DMS153 (cell line): ENCODE measurements at places on chromosomes 3 and 15.

DNA sequence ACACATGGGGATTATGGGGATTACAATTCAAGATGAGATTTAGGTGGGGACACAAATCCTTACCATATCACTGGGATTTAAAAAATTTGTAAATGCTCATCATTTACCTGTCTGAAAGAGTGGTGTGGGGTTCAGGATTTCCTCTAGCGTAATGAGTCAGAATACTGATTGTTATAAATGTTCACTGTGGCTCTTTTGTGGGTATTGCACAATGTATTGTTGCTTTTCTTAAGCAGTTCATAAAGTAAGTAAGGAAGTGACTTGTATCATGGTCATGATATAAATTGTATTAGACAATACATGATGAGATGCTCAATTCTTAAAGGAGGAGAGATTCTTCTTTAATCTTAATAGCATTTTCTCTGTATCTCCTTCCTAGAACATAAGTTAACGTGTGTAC lies 262.1 kb downstream of the CNTN4 start:
- no peak for DNase-seq

DNA sequence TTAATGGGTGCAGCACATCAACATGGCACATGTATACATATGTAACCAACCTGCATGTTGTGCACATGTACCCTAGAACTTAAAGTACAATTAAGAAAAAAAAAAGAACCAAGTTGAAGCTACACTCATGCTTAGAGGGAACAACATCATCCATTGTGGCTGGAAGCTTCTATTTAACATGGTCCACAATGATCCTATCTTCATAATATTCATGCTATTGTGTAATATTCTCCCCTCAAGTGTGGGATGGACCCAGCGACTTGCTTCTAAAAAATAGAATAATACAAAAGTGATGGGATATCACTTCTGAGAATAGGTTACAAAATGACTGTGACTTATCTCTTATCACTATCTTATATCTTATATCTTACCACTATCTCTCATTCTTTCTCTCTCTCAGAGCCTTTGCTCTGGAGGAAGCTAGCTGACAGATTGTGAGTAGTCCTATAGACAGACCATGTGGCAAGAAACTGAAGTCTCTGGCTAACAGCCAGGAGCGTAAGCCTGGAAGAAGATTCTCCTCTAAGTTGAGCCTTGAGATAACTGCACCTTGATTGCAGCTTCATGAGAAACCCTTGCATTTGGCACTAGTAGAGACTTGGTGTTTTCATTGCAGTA lies 198.5 kb upstream of the MRPL3 start:
- DNase-seq, result no peak

DNA sequence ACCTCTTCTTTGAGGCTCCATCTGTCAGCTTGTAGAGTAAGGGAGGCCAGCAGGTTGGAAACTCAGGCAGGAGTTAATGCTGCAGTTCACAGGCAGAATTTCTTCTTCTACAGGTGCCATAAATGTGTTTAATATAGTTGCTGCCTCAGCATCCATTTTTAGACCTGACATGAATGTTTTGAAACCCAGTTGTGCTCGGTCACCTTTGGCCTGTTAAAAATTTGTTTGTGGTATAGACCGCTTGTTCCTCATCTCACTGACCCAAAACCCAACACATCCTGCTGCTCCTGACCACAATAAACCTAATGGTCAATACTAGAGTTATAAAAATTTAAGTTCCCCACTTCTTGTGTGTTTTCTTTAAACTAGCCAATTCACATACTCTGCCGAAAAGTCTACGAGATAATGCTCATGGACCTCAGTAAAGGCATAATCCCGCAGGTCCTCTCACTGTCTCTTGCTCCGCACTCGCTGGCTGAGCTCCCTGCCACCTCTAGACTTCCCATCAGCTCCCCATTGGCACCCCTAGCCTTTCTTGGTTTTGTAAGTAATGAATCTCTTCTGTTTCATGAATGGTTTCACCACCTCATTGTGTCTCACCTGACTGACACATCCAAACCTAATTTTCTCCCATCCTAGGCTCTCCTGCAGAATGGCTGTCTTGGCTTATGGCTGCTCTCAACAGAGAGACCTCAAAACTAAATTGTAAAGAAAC lies 138.5 kb upstream of the STRIT1 start:
- no peak for DNase-seq

GRCh38 chr3:17753632-17753992 lies 11.2 kb upstream of the TBC1D5 start:
- DNase-seq, result no peak

DNA sequence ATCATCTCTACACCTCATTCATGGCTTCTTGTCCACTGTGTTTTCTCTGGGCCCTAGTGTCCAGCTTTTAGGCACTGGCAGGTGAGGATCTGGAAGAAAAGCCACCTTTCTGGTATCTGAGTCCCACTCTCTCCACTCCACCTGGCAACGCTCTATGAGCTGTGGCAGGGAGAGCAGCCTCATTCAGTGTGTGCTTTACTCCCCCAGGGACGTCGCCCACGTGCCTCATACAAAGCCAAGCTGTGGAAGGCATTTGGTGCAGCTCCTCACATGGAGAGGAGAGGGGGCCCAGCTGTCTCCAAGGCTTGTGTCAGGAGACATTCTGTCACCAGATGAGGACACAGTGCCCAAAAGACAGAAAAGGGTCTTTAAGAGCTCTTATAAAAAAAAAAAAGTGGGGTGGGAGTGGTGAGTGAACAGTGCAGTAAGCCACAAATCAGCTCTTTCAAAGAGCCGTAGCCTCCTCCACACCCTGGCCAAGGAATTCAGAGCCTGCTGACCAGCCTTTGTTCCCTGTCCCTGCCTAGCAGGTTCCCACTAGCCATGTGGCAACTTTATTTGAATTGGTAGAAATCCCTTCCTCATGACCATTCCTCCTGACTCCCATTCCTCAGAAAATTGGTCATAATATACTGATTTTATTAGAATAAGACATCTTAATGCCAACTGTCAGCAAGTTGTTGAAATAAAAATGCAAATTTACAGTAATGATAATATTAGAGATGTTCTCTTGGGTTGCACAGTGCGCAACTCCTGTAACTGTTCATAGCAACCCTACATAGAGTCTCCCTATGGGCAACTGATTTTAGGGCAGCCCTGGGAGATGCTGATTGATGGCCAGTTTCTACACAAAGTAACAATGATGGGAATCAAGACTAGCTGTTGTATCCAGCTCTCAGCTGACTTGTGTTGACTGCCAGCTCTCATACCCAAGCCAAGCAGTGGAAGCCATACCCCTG lies 29.5 kb downstream of the GALNT15 start:
- no peak for DNase-seq

- DNase-seq, result no peak
Observed at GRCh38 chr3:153572165-153572564, 410.1 kb downstream of the RAP2B start.

- DNase-seq, result peak; percentile 47
Observed at GRCh38 chr15:43776718-43777266, at the start of gene ELL3. ELL3 (minus strand) TSS chr15:43776966; CDS start chr15:43776901, 65 bp downstream.

DNA sequence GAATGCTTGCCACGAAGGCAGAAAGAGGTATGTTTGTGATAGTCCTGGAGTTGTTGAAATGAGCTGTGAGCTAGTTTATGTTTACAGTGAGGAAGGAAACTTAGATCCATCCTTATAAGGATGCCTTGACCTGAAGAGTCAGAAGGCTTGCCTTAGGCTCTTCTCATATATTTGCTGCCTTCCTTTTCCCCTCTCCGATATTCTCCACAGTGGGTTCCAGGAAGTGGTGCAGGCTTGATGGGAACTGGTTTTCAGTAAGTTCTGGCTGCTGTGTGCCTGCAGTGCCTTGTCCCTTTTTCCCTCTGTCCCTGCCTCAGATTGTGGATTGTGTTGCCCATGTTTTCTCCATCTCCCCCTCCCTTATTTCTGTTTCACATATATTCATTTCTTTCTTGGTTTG lies 287.3 kb upstream of the UBE2E1 start:
- DNase-seq, result no peak

- DNase-seq, result no peak
Observed at GRCh38 chr3:159910991-159911663, 77.5 kb upstream of the IL12A start.

- no peak for DNase-seq
Observed at GRCh38 chr3:127174715-127175140, 18.2 kb upstream of the PRR23E start.

- DNase-seq, result no peak
Observed at GRCh38 chr3:45362758-45363157, 25.6 kb upstream of the LARS2 start.

GRCh38 chr3:131216801-131217200 lies 164.8 kb upstream of the NUDT16 start:
- DNase-seq, result no peak

- no peak for DNase-seq
Observed at GRCh38 chr3:55709411-55710012, 222.4 kb upstream of the WNT5A start.

DNA sequence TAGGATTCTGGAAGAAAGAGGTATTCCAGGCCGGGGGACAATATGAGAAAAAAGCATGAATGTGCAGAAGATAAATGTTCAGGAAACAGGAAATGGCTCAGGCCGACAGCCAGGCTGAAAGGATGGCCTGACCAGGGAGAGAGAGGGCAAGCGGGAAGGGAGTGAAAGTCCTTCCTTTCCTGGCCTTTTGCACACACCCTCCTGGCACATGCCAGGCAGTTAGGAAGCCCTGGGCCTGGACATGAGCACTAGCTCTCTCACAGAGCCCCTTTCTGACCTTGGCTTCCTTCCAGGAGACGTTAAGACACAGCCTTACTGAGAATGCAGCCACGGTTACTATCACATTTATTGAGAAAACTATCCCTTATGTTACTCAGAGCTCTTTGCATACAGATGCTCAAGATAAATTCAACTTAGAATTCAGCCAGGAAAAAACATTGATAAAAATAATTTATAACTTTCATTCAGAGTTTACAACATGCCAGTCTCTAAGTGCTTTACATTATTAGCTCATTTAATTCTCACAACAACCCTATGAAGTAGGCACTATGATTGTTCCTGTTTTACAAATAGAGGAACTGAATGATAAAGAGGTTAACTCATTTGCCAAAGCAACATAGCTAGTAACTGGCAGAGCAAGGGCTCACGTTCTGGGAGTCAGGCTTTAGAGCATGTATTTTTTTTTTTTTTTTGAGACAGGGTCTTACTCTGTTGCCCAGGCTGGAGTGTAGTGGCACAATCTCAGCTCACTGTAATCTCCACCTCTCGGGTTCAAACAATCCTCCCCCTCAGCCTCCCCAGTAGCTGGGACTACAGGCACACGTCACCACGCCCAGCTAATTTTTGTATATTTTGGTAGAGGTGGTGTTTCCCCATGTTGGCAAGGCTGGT lies 39.4 kb upstream of the SMAD3 start:
- no peak for DNase-seq

- no peak for DNase-seq
Observed at GRCh38 chr3:131193641-131194238, 167.1 kb downstream of the NEK11 start.

DNA sequence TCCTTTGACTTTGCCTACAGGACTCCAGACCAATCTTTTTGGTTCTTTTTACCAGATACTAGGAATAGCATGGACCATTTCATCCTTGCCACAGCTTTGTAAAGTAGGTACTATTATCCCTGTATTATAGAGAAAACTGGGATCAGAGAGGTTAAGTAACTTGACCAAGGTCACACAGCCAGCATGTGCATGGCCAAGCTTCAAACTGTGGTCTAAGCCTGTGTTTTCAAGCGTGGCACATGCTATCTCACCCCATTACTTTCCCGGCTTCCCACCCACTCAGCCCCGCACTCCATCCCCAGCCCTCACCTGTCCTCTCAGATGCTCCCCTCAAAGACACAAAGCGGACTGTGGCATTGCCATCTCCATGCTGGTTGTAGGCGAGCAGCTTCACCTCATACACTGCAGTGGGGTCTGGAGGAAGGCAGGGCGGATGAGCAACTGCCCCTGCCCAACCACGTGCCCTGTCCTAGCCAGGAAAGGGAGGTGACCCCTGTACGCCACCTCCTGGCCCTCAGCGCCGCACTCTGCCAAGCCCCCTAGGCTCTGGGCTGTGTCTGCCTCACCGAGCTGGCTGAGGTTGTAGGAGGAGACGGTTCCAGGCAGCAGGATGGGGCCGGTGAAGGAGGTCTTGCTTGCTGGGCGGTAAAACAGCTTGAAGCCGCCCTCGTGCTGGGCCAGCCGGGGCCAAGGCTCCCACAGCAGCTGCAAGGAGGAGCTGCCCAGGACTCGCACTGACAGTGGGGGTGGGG lies 25.7 kb downstream of the RNU5B-1 start:
- no peak for DNase-seq

- DNase-seq, result no peak
Observed at GRCh38 chr3:68057637-68058320, 403.4 kb upstream of the SUCLG2 start.

GRCh38 chr3:121918779-121919483 lies 24.7 kb downstream of the SLC15A2 start:
- no peak for DNase-seq

GRCh38 chr15:47682661-47683060 lies 34.6 kb upstream of the SEMA6D start:
- DNase-seq, result no peak

- no peak for DNase-seq
Observed at GRCh38 chr3:186127463-186127862, 18.6 kb upstream of the ETV5 start.

DNA sequence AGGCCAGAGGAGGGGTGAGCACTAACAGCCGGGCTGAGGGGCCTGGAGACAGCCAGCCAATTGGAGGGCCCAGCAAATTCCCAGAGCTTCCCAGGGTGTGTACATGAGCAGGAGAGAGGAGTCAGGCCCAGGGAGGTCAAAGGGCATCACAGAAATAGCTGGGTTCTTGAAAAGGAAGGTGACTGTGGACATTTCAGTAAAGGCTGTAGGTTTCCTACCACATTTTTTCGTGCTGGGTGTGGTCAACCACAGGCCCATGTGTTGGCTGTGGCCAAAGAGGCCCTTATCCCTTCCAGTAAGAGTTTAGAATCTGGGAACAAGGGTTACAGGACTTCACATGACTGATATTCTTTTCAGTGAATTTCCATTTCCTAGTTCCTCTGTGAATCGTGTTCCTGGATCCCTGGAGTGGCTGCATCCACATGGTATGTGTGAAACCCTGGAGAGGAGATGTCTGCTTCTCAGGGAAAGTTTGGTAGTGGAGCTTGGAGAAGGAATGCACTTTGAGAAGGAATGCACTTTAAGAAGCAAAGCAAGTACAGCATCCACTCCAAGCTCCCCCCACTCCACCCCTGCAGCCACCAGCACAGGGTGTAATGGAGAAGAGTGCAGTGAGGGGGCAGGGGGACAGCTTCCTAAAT lies 73.2 kb upstream of the HEG1 start:
- DNase-seq, result no peak

GRCh38 chr3:148823026-148823425 lies 4.6 kb upstream of the CPB1 start:
- no peak for DNase-seq

DNA sequence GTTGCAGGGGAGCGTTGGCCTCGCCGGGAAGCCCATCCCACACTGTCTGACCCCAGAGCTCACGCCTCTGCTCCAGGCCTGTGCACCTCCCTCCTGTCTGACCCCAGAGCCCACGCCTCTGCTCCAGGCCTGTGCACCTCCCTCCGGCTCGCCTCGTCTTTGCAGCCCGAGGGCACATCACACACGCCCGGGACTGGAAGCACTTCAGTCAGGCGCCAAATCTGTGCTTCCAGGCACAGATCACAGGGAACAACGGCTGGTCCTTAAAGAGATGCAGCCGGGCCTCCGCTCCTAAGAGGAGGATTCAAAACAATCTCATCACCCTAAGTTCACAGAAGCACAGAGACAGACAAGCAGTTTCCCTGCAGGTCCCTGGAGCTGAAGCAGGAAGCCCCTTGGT lies 103.0 kb upstream of the RPL32 start:
- no peak for DNase-seq

- no peak for DNase-seq
Observed at GRCh38 chr15:32718821-32719716, 1.3 kb downstream of the GREM1 start.
